ENCODE measurements at places on chromosomes 2 and 18. TPM values are rescaled to one million over a fixed set of nuclear protein-coding genes. Genes with fewer than 3 reads are reported as not detected.

The HOXD3 gene
- not detected for total RNA-seq

The NRBP1 gene
- total RNA-seq, result 60.0 TPM

The PIAS2 gene
- 23.4 TPM for total RNA-seq

The SPDYA gene
- total RNA-seq, result 2.0 TPM

The CFAP65 gene
- total RNA-seq, result not detected

The FSHR gene
- total RNA-seq, result not detected

The LDLRAD4 gene
- total RNA-seq, result 21.3 TPM

The AAK1 gene
- total RNA-seq, result 79.5 TPM
